ENCODE measurements at places on chromosomes 2 and 18. TPM values are rescaled to one million over a fixed set of nuclear protein-coding genes. Genes with fewer than 3 reads are reported as not detected.

- no peaks in the 10 kb centered on the region for H3K36me3 ChIP-seq
- peaks cover 3% of the 10 kb centered on the region for H3K27me3 ChIP-seq
- no peak overlapping the region for H3K4me3 ChIP-seq
- no peak overlapping the region for H3K27ac ChIP-seq
- DNase-seq, result peak; percentile 48
Observed at GRCh38 chr2:175207741-175208438, 26.4 kb upstream of the ATP5MC3 start.

DNA sequence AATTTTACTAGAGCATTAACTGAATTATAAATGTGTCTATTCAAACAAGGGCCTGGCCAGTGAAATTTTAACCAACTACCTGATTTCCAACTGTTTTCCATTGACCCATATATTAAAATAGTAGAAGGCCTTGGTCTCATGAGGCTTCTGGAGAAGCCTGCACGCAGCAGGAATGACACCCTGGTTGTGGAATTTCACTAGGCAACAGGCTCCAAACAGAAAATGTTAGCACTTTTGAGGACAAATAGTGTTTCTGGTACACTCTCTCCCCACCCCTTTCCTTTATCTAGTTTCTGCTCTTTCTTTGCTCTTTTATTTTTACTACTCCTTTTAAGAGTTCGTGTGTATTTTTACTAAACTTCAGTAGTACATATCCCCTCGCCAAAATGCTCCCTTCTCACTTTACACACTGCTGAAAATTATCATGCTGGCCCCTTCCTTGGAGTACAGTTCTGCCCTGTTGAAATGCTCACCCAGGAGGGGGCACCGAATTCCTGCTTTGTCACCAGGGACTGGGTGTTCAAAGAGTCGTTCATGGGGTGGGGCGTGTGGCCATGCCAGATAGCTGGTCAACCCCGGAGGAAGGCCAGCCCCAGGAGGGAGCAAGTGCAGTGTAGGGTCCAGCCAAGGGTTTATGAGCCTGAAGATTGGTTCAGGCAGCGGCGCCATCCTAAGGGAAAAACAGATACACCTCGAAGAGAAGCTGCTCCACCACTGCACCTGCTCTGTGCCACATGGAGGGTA lies 22.1 kb upstream of the COL6A3 start:
- no peaks in the 10 kb centered on the region for H3K27me3 ChIP-seq
- no peak overlapping the region for H3K4me3 ChIP-seq
- H3K4me1 ChIP-seq, result peaks cover 23% of the 10 kb centered on the region

DNA sequence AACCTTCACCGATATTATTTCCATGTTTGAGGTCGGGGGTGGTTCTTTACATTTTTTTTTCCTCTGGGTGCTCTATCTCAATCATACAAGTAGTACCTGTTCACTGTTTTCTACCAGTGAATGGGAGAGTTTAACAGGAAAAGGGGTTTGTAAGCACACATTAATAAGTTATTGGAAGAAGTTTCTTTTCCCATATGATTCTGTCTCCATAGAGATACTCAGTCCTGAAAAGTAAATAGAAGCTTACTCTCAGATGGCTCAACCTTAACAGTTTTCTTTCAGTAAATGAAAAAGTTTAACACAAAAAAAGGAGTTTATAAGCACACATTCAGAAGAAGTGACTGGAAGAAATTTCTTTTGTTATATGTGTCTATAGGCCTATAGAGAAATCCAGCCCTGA lies 995.6 kb upstream of the SLC39A10 start:
- no peak overlapping the region for H3K4me3 ChIP-seq
- no peaks in the 10 kb centered on the region for H3K4me1 ChIP-seq
- no peak overlapping the region for H3K27ac ChIP-seq

Gene GREB1
- total RNA-seq, result 36.6 TPM

DNA sequence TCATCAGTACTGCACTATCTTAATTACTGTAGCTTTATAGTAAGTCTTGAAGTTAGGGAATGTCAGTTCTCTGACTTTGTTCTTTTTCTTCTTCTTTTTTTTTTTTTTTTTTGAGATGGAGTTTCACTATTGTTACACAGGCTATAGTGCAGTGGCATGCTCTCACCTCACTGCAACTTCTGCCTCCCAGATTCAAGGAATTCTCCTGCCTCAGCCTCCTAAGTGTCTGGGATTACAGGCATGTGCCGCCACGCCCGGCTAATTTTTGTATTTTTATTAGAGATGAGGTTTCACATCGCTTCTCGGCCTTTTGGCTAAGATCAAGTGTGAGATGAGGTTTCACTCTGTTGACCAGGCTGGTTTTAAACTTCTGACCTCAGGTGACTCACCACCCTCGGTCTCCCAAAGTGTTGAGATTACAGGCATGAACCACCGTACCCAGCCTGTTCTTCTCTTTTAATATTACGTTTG lies 41.9 kb upstream of the TANC1 start:
- H3K27me3 ChIP-seq, result peaks cover 10% of the 10 kb centered on the region
- DNase-seq, result no peak
- peaks cover 3% of the 10 kb centered on the region for H3K4me1 ChIP-seq
- no peak overlapping the region for H3K27ac ChIP-seq
- H3K4me3 ChIP-seq, result no peak overlapping the region

Data from spinal cord (tissue), 10 donors.